ENCODE measurements at places on chromosomes 2 and 18.
A peak's percentile ranks its signal among the peaks of the same experiment; 100 is the strongest.

GRCh38 chr2:15058015-15058720 lies 425.7 kb downstream of the LRATD1 start:
- peak; percentile 51 for DNase-seq

- DNase-seq = no peak
Measured at GRCh38 chr2:182866461-182867406, at the start of gene FRZB. Gene FRZB (minus strand): TSS chr2:182866637. CDS start chr2:182866552, 85 bp downstream.

DNA sequence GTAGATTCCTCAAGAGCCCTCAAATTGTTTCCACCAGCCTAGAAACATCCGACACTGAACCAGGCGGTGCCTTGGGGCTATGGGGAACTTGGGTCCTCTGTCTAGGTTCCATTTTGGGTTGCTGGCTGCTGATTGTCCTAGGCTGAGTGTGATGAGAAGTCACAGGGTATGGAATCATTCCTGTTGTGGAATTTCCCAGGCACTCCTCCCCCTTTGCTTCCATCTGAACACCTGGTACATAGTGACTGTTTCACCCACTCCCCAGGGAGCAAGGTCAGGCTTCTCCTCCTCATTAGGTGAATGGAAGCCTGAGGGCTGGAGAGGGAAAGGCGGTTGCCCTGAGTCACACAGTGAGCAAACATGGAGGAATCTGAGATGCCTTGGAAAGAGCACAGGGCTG lies 4.5 kb downstream of the KIF3C start:
- no peak for DNase-seq

- DNase-seq = no peak
Measured at GRCh38 chr18:48529796-48530195, 9.0 kb upstream of the CTIF start.

DNA sequence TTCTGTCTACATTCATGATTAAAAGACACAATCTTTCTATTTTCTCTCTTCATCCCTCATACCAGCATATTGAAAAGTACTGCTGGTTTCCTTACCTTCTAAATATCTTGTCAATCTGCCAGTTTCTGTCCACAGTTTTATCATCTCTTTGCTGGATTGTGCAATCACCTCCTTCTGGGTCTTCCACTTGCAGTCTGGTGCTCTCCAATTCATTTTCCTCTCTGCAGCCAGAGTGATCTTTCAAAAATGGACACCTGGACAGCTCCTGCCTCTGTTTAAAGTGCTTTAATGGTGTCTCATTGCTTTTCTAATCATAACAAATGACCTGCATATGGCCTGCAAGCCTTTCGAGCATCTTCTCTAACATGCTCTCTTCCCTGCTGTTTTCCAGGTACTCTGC lies 94.0 kb downstream of the C1QL2 start:
- DNase-seq = no peak

- no peak for DNase-seq
Measured at GRCh38 chr18:43161528-43161927, 46.0 kb upstream of the RIT2 start.

- DNase-seq = no peak
Measured at GRCh38 chr2:99520813-99521212, 31.0 kb upstream of the REV1 start.

GRCh38 chr2:212392043-212392442 lies 146.6 kb downstream of the ERBB4 start:
- DNase-seq = no peak

GRCh38 chr2:146602856-146603255 lies 1242.0 kb upstream of the ACVR2A start:
- no peak for DNase-seq

DNA sequence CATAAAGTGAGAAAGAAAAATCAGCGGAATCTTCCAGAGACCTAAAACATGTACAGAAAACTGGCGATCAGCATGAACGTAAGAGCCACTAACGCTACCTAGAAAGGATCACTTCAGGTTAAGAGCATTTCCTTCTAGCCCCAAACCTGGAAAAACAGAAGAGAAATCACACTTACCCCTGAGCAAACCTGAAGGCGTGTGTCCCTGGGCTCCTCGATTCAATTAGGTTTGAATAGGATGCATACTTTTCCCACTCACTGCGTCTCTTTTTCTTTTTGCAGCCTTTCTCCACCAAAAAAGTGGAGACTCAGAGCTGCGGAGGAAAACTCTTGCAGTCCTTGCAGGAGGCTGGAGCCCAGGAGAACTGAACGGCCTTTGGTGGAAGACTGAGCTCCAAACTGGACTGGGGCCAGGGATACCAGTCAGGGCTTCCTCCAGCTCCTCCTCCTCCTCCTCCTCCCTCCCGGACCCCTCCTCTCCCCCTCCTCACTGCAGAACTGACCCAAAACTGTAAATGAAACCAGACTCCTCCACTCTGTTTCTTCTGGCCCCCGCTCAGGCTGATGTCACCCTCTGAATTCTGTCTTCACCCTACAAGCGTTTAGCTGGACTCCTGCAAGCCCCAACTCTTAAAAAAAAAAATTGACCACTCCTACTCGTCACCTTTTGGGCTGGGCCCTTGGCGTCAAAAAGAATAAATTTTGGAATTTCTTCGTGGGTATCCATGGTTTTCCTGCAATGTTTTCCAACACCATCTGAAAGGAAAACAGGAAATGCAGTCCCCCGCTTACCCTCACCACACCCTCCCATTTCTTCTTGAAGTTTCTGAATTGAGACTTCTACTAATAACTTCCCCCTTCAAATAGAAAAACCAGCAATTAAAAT lies at the start of gene COL6A3:
Gene COL6A3 (minus strand): TSS at position 388 of the 885 bp plus-strand sequence. CDS start 17,347 bp downstream, outside the sequence.
- no peak for DNase-seq

DNA sequence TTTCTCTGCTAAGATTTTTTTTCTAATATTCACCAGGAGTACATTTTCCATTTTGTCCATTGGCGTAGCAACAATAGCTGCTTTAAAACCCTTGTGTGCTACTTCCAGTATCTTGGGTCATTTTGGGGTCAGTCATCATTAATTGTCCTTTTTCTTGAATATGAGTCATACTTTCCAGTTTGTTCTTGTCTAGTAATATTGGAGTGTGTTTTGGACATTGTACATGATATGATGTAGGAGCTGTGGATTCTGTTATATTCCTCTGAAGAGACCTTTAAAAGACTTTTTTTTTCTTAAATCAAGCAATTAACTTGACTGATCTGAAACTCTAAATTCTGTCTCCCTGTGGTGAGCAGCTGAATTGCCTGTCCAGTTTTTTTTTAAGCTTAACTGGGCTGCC lies 40.8 kb downstream of the AGPS start:
- peak; percentile 13 for DNase-seq

DNA sequence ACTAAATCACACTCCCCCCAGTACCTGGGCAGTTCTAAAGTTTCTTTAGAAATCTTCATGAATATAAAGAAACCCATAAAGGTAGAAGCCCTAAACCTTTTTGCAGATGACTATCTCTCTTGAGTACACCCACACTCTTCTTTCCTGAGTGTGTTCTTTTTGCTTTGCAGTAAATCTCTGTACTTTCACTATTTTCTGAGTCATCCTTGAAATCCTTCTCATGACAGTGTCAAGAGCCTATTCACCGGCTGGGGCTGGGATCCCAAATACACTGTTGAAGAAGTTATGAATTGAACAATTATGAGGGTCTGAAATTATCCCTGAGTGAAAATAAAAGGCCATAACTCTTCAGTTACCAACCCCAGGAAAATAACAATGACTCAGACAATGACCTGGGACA lies 133.9 kb upstream of the CCDC195 start:
- no peak for DNase-seq

DNA sequence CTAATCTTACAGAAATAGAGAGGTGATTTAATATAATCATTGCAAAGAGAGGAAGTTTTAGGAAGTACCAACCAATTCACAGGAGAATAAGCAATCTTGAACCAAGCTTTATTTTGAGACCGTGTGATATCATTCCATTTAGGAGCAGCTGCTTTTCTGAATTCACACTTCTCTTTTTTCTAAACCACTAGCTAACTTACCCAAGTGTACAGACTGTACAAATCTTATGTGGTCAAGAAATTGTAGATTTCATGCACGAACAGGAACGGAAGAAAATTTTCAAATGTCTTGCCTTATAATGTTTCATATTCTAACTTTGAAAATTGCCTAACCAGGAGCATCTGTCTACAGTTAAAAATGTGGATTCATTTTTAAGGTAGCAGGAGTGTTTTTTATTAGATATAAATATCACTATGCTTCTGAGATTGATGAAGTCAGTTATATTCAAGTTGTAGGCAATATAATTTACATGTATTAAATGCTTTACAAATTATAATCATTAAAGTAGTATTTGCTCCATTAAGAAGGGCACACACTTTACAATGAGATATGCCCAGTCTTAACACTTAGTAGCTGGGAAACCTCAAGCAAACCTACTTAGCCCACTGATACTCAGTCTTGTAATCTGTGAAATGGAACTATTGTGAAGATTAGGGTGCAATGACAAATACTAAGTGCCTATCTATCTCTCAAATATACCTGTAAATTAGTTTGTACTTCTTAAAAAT lies 302.2 kb upstream of the STON1 start:
- no peak for DNase-seq

GRCh38 chr2:100809506-100809905 lies 10.4 kb upstream of the NPAS2 start:
- DNase-seq = no peak

DNA sequence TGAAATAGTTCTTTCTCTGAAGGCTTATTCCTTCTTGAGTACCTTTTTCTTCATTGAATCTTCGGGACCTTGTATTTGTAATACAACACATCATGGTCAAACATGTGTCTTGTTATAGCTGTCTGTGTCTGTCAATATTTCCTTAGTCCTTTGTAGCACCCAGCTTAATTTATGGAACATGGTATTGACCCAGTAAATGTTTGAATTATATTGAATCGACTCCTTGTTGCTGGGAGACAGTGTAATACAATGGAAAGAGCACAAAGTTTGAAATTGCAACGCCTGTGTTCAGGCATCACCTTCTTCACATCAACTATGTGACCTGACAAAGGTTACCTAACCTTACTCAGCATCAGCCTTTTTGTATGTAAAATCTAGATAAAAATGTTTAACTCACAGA lies 267.2 kb upstream of the CYRIA start:
- DNase-seq = no peak

DNA sequence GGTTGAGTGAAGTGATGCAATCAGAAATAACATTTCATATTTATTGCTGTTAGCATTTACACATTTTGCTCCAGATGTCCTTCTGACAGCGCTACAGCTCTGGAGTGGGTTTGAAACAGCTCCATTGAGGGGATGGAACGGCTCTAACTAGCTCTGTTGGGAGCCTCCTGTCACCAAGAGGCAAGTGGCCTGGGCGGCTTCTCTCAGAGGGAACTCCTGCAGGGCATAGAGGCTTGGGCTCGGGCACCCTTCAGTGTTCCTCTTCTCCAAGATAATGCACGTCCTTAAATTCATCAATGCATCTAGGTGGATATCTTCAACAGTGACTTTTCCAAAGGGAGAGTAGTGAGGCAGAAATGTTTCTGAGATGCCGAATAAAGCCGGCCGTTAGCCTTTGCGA lies 122.5 kb downstream of the CNTNAP5 start:
- no peak for DNase-seq

DNA sequence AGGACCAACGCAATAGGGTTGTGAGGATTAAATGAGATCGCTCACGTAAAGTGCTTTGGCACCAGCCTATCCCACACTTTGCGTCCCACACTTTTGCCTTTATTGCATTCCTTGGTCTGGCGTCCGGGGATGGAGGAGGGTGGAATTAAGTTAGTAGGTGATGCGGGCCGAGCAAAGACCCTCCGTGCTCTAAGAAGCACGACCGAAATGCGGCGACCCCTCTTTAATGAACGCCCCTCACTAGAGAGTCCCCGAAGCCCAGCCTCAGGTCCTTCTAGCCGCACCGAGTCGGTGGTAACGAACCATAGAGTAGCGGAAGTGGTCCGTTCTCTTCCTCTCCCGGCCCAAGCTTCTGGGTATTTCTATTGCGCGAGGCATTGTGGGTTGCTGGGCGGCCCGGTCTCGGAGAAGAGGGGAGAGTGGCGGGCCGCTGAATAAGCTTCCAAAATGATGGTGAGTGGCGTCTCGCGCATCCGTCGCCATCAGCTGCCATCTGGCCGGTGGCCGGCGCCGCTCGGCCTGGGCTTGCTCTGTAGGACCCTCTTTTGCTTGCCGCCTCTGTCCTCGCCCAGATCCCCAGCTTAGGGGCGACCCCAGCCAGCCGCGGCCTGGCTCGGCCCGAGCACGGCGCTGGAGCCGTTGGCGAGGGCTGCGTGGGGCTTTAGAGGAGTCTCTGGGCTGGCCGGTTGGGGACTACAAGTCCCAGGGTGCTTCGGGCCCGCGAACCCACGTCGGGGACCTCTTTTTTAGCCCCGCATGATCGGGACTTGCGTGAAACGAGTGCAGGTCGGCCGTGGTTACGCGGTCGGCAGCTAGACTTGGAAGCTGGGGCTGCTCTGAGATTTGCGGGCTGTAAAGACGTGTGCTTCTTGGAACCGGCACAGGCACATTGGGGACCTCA lies at the start of gene CCT7:
Gene CCT7 (plus strand): TSS at position 377 of the 901 bp plus-strand sequence. CDS start 71 bp downstream, at position 448.
- DNase-seq = peak; percentile 93

- DNase-seq = no peak
Measured at GRCh38 chr2:124180635-124181034, 155.5 kb downstream of the CNTNAP5 start.

DNA sequence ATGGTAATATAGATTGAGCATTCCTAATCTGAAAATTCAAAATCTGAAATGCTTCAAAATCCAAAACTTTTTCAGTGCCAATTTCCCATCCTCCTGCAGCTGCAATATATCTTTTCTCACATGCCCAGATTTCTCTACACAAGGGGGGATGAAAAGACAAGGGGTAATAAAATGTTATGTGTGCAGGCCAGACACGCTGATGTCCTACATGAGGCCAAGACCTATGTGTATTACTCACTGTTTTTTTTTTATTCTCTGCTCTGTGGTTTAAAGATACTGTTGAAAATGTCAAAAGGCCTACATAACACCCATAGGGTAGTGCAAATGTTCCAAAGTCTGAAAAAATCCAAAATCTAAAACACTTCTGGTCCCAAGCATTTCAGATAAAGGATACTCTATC lies 41.2 kb upstream of the CWC22 start:
- DNase-seq = no peak

DNA sequence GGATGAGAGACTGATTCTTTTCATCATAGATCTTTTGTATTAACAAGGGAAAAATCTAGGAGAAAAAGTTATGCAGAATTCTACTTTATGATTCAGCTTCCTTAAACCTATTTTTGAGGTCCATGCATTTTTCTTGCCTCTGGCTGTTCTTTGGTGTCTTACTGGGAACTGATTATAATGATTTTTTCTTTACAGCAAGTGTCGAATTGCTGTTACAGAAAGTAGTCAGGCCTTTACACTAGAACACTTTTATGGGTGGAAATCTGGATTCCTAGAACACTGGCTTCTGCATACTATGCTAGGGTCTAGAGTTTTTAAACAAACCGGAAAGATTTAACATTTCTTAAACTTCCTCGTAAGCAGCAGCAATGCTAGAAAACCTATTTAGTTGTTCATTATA lies 302.6 kb downstream of the NUP35 start:
- no peak for DNase-seq

- DNase-seq = no peak
Measured at GRCh38 chr2:72678024-72678423, 147.8 kb downstream of the EXOC6B start.

Measured in erythroblast (primary cell).